ENCODE measurements at places on chromosomes 13 and 19.

DNA sequence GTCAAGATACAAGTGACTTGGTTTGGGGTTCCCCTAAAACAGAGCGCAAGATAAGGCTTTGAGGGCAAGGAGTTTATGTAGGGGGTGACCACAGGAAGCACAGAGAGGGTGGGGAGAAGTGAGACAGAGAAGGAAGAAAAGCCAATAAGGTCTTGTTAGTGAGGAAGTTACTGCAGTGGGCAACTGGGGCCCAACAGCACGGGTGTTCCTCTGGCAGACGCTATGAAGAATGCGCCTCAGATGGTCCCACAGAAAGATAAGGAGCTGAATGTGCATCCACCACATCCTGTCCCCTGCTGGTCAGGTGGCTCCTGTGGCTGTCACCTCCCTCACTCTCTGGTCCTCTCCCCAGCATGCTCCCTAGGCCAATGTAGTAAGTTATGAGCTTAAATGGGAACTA, 333.5 kb downstream of the TSHZ3 start:
- DNase-seq, result no peak

DNA sequence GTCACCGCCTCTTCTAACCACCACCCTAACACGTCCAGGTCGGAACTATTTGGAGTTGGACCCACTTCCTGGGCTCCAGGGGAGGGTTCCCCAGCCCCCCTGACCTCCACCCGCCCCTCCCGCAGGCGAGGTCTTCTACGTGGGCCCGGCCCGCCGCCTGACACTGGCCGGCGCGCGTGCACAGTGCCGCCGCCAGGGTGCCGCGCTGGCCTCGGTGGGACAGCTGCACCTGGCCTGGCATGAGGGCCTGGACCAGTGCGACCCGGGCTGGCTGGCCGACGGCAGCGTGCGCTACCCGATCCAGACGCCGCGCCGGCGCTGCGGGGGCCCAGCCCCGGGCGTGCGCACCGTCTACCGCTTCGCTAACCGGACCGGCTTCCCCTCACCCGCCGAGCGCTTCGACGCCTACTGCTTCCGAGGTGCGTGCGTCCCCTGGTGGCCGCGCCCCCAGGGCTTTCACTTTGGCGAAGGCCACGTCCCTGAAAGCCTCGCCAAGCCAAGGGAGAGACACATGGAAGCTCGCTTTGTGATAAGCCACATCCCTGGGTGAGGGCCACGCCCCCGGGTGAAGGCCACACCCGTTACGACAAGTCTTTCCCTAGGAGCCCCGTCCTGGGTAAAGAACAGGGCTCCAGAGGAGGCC, 13.2 kb downstream of the NCAN start:
- peak; percentile 18 for DNase-seq

GRCh38 chr13:67833564-67833963, 603.4 kb upstream of the PCDH9 start:
- no peak for DNase-seq

- DNase-seq, result no peak
Observed at GRCh38 chr19:50238043-50238442, 34.6 kb downstream of the MYH14 start.

DNA sequence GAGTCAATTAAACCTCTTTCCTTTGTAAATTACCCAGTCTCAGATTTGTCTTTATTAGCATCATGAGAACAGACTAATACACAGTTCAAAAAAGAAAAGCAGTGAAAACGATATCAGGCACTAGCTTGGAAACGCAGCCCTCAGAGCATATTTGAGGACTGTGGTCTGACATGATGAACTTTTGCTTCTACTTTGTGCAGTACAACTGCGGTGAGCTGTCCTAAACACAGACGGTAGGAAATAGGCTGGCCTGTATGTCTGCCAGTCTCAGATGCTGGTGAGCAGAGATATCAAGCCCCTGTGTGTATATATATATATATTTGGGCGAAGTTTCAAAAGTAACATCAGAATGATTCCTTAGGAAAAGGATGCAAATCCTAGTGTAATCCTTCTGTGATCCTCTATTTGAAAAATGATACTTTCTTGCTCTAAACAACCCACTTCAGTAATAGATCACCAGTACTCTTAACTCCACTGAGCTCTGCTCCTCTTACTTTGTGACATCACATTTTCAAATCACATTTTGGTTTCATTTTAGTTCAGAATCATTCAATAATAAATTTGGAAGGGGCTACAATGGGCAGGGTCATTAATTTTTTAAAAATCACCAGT, 74.4 kb downstream of the TNFRSF19 start:
- no peak for DNase-seq

GRCh38 chr19:18526316-18526715, 4.4 kb upstream of the ELL start:
- no peak for DNase-seq

GRCh38 chr13:111486331-111486730, 165.9 kb downstream of the TEX29 start:
- DNase-seq, result no peak

GRCh38 chr19:10286803-10287737, at the start of gene ICAM4:
Gene ICAM4 (plus strand): TSS chr19:10286955. CDS start chr19:10287013, 58 bp downstream.
- no peak for DNase-seq

DNA sequence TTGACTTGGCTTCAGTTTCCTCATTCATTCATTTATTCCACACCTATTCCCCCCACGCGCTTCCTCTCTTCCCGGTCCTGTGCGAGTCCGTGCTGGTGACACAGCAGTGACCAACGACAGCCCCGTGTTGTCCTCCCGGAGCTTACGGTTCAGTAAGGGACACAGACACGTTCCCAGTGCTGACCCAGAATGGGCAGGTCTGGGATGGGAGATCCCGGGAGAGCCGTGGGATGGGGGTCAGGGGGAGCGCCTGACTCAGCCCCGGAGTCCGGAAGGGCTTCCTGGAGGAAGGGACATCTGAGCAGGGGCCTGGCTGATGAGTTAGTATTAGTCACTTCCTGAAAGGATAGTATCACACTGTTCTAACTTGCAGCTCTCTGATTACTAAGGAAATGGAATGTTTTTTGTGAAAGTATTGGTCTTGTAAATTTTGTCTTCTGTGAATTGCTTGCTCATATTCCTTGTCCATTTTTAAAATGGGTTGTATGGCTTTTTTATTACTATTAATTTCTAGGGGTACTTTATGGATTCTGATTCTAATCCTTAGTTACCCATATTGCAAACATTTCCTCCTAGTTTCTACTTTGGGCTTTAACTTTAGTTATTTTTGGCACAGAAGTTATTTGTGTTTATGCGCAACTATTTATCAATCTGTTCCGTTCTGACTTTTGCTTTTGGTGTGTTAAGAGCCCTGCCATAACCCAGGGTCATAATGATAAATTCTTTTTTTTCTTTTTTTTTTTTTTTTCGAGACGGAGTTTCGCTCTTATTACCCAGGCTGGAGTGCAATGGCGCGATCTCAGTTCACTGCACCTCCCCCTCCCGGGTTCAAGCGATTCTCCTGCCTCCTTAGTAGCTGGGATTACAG, 708 bp upstream of the ERCC1 start:
- no peak for DNase-seq

DNA sequence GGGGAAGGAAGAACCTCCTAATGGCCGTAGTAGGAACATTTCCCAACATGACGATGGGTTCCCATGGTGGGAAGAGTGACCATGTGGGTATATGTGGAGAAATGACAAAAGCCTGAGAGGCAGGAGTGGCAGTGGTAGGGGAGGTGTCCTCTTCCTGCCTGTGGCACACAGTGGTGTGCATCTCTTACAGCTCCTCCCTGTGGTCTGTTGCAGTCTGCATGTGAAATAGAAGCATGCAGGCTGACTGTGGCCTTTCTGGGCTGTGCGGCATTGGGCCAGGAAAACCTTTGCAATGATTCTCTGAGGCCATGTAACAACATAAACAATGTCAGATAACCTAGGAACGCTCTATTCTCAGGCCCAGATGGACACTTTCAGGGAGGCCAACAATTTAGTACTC, 84.0 kb downstream of the LACC1 start:
- no peak for DNase-seq

GRCh38 chr19:29576761-29577648, 29.1 kb upstream of the POP4 start:
- no peak for DNase-seq

GRCh38 chr13:96783511-96783910, 210.8 kb downstream of the OXGR1 start:
- no peak for DNase-seq

DNA sequence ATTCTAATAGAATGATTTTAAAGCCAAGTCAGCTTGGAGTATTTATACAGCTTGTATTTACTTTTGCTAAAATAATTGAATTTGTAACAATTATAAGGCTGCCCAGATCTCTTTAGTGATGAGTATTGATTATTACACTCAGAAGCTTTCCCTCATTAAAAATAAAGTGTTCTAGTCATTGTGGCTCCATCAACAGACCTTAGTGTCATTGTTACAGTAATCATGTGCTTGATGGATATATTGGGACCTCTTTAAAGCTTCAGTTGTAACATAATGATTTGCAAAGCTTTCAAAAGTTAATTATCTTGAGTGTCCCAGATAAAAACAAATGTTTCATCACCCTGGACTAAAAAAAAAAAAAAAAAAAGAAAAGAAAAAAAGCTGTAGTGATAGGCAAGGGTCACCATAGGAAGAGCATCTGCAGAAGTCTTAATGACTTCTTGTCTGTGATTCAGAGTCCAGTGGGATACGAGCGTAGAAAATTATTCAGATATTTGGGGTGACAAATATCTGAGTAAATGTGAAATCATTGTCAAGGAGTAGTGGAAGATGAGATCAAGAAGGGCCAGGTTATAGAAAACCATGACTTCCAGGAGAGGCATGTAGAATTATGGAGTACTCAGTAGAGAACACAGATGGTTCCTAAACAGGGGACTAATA, 369.6 kb downstream of the DCT start:
- no peak for DNase-seq

DNA sequence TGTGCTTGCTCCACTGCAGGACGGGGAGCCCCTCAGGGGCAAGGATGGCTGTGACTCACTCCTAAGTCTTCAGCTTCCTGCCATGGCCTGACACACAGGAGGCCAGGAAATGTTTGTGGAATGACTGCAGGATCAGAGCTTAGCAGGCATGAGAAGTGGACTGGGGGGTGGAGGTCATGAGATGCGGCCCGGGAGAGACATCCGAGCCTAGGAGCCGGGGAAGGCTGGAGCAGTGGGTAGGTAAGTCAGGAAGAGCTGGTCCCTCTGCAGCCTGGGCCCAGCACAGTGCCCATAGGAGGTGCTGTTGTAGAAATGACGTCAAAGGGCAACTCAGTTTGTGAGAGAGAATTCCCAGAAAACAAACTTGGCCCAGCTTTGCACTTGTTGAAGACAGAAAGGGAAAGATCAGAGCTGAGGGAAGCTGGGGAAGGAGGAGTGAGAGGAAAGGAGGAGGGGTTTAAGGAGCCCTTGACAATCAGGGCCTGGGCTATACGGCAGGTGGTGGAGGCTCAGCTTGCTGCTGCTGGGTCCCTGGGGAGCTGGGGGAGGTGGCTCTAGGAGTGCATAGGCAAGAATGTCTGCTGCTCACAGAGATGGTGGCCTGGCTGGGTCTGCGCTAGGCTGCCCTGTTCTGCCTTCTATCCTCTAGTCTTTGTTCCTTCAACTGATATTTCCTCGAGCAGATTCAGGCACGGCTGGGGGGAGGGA, 18.5 kb downstream of the POU2F2 start:
- no peak for DNase-seq

DNA sequence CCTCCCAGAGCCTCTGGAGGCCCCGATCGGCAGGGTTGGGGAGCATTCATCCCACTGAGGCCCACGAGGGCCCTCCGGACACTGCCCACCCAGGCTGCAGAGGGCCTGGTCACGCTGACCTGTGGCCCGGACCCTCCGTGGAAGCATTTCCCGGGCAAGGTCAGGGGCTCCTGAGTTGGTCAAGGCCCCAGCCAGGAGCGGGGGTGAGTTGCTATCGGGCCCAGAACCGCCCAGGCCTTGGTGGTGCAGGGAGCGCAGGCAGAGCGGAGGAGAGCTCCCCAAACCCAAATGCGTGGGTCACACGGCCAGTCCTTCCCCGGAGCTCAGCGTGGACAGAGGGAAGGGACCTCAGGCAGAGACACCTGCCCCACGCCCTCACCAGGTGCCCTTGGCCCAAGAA, 25.7 kb downstream of the GPX4 start:
- no peak for DNase-seq

- no peak for DNase-seq
Observed at GRCh38 chr13:26529441-26529840, 28.0 kb upstream of the WASF3 start.

DNA sequence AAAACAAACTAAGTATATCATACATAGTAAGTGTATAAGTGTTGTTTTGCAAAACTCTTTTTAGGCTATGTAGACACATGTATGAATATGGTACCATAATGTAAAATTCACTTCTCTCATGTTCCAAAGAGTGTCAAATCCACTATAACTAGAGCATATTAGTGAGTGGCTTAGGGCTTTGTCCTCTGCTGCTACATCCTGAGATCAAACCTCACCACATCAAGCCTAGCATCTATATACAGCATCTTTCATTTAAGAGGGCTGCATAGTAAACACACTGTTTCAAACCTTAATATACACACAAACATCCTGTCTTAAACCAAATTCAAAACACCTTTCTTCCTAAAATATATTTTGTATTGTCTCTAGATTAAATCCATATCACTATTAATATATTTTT, 38.7 kb downstream of the ELF1 start:
- no peak for DNase-seq

DNA sequence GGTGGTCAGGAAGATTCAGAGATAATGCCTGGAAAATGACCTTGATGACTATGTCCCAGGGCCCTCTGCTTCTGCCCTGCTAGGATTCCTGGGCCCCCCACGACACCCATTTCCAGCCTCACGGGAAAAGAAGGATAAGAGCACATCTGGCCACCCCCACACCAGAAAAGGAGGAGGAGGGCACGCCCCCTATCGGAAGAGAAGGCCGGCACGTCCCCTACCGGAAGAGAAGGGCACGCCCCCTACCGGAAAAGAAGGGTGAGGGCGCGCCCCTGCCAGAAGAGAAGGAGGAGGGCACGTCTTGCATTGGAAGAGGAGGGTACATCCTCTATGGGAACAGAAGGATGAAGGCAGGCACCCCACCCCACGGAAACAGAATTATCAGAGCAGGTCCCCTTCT, 84.3 kb downstream of the IER2 start:
- no peak for DNase-seq

- no peak for DNase-seq
Observed at GRCh38 chr13:37442996-37443395, 155.6 kb downstream of the POSTN start.

GRCh38 chr19:5974721-5975387, 3.1 kb downstream of the RANBP3 start:
- peak; percentile 38 for DNase-seq

Data from GM12864 (cell line).